ENCODE measurements at places on chromosomes 13 and 19.

DNA sequence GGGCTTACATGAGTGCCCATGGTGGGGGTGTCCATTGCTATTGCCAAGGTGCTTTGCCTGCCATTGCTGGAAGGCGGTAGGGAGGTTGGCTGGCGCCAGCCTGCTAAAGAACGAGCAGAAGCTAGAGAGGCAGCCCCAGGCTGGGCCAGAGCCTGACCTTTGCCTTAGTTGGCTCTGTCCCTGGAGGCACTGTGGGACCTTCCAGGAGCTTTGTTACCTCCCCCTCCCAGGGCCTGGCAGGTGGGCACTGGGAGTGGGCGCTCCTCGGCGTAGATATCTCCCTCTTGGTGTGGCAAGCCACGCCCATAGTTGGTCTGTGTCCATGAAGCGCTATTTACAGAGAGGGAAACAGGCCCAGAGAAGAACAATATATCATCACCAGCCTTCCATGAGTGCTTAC, 2.3 kb upstream of the SLC25A42 start:
- no peak for DNase-seq

DNA sequence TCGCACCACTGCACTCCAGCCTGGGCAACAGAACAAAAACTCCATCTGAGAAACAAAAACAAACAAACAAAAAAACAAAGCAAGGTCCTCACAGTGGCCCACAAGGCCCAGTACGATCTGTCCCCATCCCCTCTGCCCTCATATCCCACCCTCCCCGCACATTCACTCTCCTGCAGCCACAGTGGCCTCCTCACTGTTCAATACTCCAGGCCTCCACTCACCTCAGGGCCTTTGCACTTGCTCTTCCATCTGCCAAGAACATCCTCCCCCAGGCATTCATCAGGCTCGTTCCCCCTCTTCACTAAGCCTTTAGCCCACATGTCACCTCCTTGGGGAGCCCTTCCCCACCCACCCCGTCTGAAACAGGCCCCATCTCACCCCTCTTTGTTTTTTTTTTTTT, 4.6 kb downstream of the TMEM143 start:
- DNase-seq = no peak

- no peak for DNase-seq
Measured at GRCh38 chr13:27605610-27606200, 14.6 kb downstream of the LNX2 start.

GRCh38 chr19:29576761-29577648, 29.1 kb upstream of the POP4 start:
- no peak for DNase-seq

DNA sequence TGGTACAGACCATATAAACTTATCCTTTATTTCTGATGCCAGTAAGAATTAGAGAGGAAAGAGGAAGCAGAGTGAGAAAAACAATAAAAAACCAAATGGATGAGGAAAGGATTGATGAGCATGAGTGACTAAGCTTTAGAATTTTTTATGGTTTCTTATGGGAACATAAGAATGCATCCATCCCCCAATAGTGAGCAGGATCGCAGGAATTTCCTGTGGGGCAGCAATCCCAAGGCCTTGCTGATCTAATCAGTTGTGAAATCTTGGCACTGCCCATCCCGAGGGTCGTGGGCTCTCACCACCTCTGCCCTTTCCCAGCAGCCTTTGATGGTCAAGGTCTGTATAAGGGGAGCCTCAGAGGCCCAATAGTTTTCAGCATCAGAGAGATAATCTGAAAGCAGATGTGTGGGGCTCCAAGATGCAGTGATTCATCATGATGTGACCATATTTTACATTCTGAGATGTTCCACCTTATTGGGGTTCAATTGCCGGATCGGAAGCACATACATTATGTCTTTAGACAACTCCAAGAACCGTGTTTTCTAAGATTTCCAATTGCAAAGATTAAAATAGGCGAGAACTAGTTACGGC, 222.1 kb downstream of the DNAJC15 start:
- DNase-seq = no peak

DNA sequence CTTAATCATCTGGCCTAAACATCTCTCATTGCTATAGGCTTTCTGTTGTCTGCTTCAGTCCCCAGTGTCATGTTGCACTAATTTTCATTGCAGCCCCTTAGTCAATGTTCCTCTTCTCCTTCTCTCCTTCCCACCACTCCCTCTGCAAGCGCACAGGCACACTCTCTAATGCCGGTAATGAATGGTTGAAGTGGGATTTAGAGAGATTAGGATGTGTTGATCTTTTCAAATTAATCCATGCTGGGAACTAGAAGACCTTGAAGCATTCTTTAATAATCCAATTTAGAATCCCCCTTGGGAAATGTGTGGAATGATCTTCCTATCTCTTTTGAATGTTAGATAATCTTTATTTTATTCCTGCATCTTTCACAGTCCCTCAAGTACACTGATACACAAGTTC, 33.2 kb upstream of the NDFIP2 start:
- no peak for DNase-seq

GRCh38 chr19:14603990-14604387, 21.1 kb downstream of the CLEC17A start:
- DNase-seq = no peak

DNA sequence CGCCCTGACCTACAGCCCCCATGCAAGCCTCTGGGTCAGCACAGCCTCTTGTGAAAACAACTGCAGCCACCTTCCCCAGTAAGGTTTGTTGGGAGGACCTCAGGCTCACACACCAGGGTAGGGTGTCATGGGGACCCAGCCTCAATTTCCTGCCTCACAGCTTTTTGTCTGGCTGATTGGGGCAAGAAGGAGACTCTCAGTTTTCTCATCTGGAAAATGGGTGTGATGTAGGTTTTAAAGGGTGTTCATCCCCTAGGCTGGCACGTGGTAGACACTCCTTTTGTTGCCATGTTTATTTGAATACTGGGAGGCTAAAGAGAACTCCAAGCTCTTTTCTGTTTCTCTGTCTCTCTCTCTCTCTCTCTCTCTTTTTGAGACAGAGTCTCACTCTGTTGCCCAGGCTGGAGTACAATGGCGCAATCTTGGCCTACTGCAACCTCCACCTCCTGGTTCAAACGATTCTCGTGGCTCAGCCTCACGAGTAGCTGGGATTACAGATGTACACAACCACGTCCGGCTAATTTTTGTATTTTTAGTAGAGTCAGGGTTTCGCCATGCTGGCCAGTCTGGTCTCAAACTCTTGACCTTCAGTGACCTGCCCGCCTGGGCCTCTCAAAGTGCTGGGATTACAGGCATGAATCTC, 18.2 kb upstream of the PLAUR start:
- DNase-seq = no peak

DNA sequence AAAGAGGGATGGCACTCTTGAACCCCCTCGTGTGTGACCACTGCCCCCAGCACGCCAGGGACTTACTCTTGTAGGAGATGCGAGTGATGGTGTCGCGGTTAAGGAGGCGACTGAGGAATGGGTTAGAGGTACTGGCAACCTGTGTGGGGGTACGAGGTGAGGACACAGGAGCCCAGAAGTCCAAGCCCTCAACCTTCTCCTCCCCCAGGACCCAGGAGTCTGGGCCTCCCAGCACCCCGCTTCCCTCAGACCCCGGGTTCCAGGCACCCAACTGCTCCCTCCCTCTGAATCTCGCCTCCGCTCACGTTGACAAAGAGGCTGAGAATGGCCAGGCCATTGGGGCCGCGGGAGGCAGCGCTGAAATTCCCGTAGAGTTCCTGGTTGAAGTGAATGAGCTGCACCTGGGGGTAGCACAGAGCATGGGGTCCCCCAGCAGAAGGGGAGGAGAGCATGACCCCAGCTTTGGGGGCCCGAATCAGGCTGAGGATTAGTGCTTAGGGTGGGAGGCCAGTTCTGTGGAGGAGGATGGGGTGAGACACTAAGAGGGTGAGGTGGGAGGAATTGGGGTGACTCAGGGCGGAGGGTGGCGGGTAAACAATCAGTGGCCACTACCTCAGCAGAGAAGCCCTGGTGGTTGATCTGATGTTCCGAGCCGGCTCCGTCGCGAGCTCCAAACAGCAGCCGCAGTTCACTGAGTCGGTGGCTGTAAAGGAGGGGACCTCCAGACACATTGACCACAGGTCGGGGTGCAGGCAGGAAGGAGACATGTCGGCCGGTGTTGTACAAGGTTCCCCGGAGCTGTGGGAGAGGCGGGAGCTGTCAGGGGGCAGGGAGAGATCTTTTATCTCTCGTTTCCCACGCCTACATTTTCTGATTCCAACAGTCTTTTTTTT, 2.5 kb upstream of the DBP start:
- no peak for DNase-seq

DNA sequence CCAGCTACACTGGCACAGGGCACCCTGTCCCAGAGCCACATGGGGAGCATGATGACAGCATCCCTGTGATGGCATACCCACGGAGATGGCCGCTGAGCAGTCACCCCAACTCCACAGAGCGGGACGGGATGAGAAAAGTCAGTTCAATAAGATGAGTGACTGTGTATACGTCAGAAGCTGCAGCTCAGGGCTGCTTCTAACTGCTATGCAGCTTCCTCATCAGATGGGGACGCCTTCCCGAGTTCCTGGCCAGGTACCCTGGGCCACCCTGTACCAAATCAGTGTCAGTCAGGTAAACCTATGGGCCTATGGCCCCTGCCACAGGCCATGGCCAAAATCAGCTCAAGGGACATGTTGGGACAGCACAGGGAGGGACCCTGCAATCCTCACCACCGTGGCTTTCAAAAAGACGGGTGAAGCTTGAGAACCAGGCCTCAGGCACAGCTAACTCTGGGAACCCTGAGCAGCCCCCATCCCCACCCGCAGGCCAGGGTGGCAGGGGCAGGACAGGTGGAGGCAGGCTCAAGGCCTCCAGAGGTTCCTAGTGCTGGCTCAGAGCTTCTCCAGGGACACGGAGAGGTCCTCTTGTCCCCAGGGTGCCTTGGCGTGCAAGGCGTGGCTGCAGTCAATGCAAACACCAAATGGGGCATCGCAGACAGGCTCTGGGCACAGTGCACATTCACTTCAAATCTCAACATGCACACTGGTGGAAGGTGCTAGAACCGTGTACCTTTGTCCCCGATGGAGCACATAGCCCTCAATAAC, 122.4 kb downstream of the TUBA3C start:
- no peak for DNase-seq

DNA sequence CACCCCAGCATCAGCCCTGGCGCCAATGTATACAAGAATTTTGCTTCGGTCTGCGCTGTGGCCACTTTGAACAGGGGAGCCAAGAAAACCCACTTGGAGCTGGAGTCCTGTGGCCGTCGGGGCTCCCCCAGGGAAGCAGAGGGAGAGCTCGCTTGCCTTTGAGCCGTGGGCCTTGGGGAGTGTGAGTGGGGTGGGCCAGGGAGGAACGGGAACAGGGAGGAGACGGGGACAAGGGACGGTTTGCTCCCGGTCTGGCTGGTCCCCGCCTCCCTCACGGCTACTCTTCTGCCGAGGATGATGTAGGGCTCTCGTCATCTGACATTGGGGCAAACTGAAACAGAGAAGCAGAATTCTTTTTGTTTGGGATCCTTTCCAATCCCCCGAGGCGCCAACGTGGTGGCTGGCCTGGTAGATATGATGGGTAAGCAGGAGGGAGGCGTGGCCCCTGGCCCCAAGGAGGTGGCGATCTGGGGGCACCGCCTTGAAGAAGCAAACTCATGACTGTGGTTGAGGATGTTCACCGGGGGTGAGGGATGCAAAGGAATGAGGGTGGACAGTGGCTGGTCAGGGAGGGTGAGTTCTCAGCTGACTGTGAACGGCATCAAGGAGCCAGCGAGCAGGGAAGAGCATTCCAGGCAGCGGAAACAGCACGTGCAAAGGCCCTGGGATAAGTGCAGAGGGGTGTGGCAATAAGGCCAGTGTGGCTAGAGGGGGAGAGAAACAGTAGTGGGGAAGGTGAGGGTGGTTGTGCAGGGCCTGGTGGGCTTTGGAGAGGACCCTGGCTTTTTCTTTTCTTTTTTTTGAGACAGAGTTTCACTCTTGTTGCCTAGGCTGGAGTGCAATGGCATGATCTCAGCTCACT, 10.9 kb upstream of the SPC24 start:
- no peak for DNase-seq

DNA sequence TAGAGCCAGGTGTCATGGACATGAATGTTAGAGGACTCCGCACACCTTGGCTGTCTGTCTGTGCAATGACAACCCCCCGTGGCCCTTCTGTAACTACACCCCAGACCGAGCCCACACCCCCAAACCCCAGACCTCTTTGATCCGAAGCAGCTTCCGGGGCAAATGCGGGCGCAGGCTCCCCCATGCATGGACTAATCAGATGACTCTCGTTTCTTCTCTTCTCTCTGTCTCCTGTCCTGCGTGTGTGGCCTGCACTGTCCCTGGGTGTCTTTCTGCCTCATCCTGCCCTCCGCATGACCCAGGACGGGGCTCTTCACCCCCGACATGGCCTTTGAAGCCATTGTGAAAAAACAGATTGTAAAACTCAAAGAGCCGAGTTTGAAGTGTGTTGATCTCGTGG, 38.9 kb downstream of the TMED1 start:
- no peak for DNase-seq

- no peak for DNase-seq
Measured at GRCh38 chr19:18339723-18340122, 675 bp upstream of the PGPEP1 start.

DNA sequence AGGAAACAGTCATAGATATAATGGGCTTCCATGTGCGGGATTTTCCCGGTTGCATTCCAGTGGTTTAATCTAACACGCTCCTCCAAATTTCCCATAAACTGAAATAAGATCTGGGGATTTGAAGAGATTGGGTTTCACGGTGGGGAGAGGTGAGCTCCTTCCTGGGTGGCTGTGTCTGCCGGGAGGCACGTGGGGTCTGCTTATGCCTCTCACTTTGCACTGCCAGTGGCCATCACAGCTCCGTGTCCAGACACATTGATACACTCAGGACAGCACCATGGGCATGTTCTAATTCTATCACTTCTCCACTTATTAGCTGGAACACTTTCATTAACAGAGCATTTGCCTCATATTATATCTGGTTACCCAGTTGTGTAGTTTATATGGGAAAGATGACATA, 73.4 kb downstream of the SOX1 start:
- no peak for DNase-seq

- DNase-seq = no peak
Measured at GRCh38 chr13:45398877-45399276, 19.3 kb downstream of the SLC25A30 start.

GRCh38 chr19:5775668-5776309, 8.8 kb downstream of the PRR22 start:
- no peak for DNase-seq

All from activated CD4-positive, alpha-beta T cell treated with anti-CD3 and anti-CD28 coated beads for 1 hour (primary cell).